Activated CD4-positive, alpha-beta T cell treated with anti-CD3 and anti-CD28 coated beads, Interleukin-2, amount 50 U/mL, for 4 hours (primary cell): ENCODE measurements at places on chromosomes 7 and 10.

DNA sequence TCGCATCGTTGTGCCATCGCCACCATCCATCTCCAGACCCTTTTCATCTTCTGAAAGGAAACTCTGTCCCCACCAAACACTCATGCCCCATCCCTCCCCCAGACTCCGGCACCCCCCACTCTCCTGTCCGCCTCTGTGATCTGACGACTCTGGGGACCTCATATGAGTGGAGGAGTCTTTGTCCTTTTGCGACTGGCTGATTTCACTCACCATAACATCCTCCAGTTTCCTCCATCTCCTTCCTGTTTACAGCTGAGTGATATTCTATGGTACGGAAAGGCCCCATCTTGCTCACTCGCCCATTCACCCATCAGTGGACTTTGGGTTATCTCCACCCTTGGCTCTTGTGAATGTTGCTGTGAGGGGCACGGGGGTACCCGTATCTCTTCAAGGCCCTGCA, 11.8 kb upstream of the INSIG1 start:
- no peak for DNase-seq

- DNase-seq, result no peak
These were observed 16.3 kb upstream of the SIRT1 start for GRCh38 chr10:67868132-67868531.

- no peak for DNase-seq
These were observed 143.4 kb downstream of the VPS50 start for GRCh38 chr7:93375603-93376002.

GRCh38 chr7:18177815-18178660, 150.4 kb upstream of the PRPS1L1 start:
- no peak for DNase-seq
